ENCODE measurements at places on chromosomes 16 and 17.

DNA sequence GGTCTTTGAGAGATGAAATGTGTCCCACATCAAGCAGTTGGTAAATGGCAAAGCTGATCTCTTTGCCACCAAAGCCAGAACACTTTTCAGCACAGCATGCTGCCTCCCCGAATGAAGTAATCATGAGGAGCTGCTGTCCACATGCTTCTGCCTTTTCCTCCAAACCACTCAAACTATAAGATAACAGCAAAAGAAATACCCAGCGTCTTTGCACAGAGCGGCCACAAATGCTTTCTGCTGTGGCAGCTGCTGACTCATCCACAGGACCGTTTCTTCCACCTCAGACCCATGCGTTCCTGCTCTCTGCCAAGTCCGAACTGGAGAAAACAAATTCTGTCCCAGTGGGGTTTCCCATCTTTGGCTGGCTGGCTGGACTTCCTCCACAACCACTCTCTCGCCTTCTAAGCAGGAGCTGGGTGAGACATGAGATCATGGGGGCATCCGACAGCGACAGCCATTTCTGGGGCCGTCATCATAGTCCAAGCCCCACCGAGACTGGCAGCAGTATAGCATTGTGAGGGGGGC, 27.1 kb downstream of the TBC1D3B start:
- DNase-seq, result no peak

DNA sequence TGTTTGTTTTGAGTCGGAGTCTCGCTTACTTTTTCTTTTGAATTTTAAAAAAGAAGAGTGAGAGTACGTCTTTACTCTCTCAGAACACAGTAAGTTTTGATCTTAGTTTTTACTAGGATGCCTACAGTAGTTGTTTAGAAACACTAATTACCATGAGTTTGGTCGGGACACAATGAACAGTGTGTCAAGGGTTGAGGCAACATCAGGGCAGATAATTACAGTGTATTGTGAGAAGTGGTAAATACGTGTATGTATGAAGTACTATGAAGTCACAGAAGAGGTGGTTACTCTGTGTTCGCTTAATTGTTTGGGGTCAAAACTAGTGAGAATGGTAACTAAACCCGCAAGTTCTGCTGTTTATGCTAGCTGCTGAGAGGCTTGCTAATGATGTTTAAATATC, 18.2 kb downstream of the PAFAH1B1 start:
- no peak for DNase-seq

- peak; percentile 58 for DNase-seq
Measured at GRCh38 chr17:56830726-56831368, 2.9 kb downstream of the C17orf67 start.

DNA sequence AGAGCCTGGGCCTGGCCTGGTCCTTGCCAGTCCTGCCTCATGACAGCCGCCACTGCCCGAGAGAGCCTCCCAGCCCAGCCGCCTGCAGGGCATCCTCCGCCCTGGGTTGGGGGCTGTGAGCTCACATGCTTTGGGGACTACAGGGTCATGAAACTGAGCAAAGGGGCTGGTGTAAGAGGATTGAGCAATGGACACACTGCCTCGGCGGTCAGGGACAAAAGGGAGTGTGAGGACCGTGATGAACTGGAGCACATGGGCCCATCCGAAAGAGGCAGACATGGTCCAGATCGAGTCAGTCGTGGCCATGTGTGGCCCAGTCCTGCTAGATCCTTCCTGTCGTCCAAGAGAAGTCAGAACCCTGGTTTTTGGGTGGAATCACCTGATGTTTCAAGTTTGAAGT, 52.3 kb downstream of the GSG1L start:
- DNase-seq, result no peak

DNA sequence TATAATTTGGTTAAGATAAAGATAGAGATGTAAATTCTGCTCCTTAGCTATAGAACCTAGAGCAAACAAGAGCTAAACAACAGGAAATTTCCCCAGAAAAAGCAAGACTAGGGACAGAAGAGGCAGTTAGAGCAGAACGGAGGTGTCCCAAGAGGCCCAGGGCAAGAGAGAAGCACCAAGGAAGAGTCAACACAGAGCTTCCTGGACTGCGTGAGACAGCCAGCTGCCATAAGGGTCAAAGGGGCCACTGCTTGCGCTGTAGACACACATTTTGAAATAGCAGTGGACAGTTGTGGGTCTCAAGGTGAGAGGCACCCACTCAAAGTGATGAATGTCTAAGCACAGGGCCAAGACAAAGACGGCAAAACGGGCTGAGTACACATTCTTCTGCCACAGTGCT, 156.6 kb downstream of the PARN start:
- no peak for DNase-seq

Measured in Caki2 (cell line).